Panc1 (cell line): ENCODE measurements at places on chromosomes 7 and 10. TPM values are rescaled to one million over a fixed set of nuclear protein-coding genes. Genes with fewer than 3 reads are reported as not detected.

GRCh38 chr10:11073410-11073809 lies 55.7 kb downstream of the CELF2 start:
- DNase-seq, result no peak

- no peak for DNase-seq
These were observed 112.5 kb downstream of the RALA start for GRCh38 chr7:39735903-39736302.

DNA sequence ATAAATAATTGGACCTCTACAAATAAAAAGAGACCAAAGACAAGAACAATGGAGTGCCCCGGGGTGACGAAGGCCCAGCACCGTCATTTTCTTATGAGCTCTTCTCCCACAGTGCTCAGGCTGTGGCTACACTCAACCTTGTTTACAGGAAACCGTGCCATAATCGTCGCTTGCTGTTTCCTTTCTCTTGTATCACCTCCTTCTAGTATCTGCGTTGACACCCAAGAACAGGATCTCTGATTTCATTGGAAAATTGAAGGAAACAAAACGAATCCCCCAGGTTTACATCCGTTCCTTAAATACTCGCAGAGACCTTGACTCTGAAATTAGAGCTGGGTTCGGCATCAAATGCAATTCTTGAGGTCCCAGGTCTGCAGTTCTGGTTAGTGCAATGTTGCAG lies 1.7 kb upstream of the IGFBP3 start:
- DNase-seq, result no peak

Gene FOXI2
- not detected for total RNA-seq

- DNase-seq, result no peak
These were observed 51.7 kb downstream of the CPEB3 start for GRCh38 chr10:92239151-92239599.

Gene NXPH1
- not detected for total RNA-seq

Gene ANXA8
- 0.72 TPM for total RNA-seq

Gene CTAGE6
- total RNA-seq, result not detected

Gene MAGI2
- total RNA-seq, result 5.4 TPM

Gene NCAPG2
- total RNA-seq, result 81.4 TPM

GRCh38 chr7:88020953-88021665 lies 87.1 kb downstream of the ADAM22 start:
- no peak for DNase-seq

- no peak for DNase-seq
These were observed 56.3 kb downstream of the WDFY4 start for GRCh38 chr10:48740988-48741387.

DNA sequence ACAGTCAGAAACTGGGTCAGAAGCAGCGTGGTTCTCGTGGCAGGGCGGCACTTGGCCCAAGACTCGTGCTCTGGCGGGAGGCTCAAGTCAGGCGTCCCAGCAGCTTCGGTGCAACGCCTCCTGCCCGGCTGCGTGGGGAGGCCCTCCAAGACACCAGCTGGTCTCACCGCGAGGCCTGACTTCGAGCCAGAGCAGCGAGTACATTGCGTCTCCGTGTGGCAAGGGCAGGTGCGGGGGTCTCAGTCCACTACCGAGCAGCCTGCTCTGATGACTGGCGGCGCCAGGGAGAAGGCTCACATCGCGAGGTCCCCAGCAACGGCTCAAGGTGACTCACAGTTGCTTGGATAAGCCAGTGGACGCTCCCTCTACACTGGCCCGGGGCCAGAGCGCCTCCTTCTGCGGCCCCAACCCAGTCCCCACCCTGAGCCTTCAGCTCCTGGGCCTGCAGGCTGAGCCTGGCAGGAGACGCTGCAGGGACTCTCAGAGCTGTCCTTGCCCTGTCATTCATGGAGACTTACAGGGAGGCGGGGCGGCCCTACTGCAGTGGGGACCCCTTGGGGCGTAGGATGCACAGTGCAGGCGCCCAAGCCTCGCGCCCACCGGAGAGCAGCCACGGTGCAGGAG lies 41.9 kb upstream of the PRKAR1B start:
- no peak for DNase-seq

- no peak for DNase-seq
These were observed 16.5 kb downstream of the BTBD16 start for GRCh38 chr10:122287570-122287969.

DNA sequence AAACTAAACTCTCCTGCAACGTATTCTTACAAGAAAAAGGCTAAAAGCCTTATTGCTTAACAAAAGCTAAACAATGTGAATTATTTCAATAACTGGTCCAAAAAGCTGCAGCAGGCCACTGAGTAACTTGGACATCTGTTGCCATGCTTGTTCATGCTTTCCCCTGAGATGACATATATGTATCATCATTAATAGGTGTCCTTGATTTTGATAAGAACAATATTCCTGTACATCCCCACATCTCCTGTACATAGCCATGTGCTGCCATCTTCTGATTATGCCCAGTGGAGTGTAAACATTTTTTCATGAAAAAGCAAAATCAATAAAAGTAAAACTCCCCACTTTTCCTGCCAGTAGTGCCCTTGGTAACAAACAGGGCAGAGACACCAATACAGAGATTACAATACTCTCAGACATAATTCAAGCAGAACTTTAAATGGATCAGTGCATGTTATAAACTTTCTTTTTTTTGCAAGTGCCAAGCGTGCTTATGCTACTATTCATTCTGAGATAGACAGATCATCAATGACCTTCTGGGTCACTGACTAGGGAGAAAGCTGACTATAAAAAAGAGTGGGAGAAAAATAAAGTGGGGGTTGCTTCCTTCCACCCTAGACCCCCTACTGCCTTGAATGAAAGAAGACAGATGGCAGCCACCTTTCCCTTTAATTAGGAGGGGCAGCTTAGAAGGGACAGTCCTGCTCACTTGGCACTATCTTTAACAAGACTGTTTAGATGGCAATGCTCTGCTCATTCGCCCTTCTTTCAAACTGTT lies 205.5 kb upstream of the KLF14 start:
- no peak for DNase-seq

Gene CCDC136
- total RNA-seq, result 1.1 TPM

- no peak for DNase-seq
These were observed 80.2 kb upstream of the GTF2IRD1 start for GRCh38 chr7:74373536-74373935.

DNA sequence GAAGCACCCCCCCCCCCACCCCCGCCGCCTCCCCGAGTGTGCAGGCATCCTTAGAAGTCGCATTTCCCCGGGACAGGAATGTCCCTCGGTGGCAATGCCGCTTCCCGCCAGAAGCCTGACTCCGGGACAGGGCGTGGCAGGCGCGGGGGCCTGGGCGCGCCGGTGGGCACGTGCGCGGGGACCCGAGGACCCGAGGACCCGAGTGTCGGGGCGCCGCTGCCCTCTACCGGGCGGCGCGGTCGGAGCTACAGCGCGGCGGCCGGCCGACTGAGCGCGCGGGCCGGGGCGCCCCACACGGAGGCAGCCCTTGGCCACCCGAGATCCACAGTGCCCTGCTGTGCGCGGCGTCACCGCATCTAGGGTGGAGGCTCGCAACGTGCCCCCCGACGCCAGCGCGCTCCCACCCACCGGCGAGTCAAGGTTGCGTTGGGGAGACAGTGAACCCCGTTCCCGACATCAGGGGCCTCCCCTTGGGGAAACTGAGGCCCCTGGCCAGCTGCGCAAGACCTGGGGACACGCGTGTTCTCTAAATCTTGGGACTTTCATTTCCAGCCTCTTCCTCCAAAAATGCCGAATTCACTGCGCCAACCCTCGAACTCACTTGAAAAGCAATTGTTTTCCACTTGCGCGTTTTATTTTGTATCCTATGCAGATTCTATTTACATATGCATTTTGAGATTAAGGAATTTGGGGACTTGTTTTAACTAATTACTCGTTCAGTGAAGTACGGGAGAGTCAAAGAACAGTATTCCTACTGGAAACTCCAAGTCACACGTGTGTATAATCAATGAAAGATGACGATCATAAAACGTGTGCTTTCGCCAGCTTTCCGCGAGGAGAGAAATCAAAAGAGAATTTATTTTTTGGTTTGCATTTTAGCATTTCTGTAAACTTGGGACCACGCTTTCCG lies 3.1 kb upstream of the CUX1 start:
- peak; percentile 50 for DNase-seq

GRCh38 chr10:74033702-74034101 lies 35.8 kb downstream of the VCL start:
- no peak for DNase-seq

GRCh38 chr10:63619426-63619825 lies 98.2 kb downstream of the REEP3 start:
- DNase-seq, result no peak

GRCh38 chr7:64637521-64638445 lies 28.1 kb upstream of the ZNF107 start:
- no peak for DNase-seq

GRCh38 chr7:3928727-3929515 lies 627.9 kb downstream of the SDK1 start:
- no peak for DNase-seq

Gene CCDC3
- 0.10 TPM for total RNA-seq

- no peak for DNase-seq
These were observed 158.4 kb upstream of the SH2B2 start for GRCh38 chr7:102128303-102128702.

Gene ZNF467
- 18.1 TPM for total RNA-seq

GRCh38 chr10:15805395-15806058 lies 54.8 kb downstream of the MINDY3 start:
- no peak for DNase-seq

- DNase-seq, result no peak
These were observed 67.7 kb upstream of the ITGA8 start for GRCh38 chr10:15787426-15787825.

GRCh38 chr10:102729029-102730026 lies 14.4 kb upstream of the WBP1L start:
- DNase-seq, result peak; percentile 35

Gene MMD2
- not detected for total RNA-seq

GRCh38 chr7:79683916-79684315 lies 230.4 kb upstream of the MAGI2 start:
- no peak for DNase-seq

DNA sequence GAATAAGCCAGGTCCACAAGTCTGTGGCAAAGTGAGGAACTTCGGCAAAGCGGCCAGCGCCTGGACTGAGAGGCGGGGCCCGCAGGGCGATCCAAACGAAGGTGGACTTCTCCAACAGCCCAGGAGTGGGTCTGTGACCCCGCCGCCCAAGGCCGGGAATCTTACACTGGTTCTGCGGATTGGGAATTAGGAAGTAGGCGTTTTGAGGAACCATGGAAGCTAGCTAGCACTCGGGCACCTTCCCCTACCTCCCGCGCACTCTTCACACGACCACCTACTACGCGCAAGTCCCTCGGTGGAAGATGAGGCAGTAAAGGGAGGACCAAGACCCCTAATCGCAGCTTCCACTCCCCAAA lies 570 bp upstream of the ARF5 start:
- no peak for DNase-seq

DNA sequence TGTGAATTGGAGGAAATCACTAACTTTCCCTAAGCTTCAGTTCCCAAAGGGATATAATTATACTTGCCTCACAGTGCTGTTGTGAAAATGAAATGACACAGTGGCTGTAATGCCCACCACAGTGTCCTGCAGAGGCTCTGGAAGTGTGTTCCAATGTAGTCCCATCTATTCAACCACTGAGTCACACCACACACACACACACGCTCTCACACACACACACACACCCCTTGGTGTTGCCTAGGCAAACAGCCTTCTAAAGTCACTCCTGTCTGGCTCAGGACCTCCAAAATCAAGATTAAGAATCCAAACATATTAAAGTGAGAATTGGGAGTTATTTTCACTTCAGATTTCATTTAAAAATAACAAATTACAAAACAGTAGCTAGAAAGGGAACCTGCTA lies 73.3 kb downstream of the NRCAM start:
- DNase-seq, result no peak

Gene PTF1A
- not detected for total RNA-seq

Gene CYP3A7
- total RNA-seq, result not detected

- DNase-seq, result no peak
These were observed 66.3 kb upstream of the AGK start for GRCh38 chr7:141484907-141485306.

GRCh38 chr10:85548034-85548433 lies 818.6 kb downstream of the GRID1 start:
- peak; percentile 66 for DNase-seq

Gene COL17A1
- 0.26 TPM for total RNA-seq
